ENCODE measurements at places on chromosomes 6 and 20.

DNA sequence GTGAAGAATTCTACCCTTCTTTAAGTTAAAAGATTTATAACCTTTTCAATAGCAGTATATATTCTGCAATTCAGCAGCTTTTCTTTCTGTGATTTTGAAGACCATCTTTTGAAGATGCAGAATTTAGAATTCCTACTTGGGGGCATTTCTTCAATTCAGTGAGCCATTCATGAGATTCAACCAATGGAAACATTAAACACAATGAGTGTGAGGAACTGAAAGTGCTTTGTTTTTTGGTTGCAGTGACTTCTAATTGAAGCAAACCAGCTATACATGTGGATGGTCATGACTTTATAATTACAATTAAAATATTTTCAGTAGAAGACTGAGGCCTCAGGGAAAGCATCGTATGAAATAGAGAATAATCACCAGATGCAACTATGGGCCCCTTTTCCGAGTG, 108.3 kb downstream of the CARMIL1 start:
- DNase-seq: no peak

- no peak for DNase-seq
Measured at GRCh38 chr6:149861603-149862423, 2.3 kb downstream of the LRP11 start.

DNA sequence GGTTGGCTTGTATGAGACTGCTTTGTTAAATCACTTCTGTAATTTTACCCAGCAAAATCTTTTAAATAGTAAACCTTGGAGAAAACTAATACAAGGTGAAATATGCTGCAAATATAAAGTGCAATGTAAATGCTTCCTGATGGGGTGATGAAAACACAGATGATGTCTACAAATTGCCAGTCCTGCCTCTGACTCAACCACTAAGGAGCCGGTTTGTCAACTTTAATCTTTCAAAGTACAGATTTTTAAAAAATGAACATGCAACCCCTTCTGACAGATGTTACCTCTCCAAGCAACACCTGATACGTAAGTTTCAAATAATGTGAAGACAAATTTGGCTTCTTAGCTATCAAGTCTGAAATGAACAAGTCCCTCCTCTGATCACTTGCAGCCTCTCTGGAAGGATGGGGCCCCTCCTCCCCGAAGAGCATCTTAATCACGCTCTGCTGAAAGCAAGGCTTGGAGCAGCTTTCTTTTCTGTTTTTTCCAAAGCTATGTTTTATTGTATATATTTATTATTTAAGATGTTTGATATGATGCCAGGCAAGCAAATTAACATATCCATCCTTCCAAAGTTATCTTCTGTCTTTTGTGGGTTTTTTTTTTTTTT, 196.0 kb downstream of the MYLK4 start:
- no peak for DNase-seq

GRCh38 chr6:161082215-161082614, 90.6 kb downstream of the MAP3K4 start:
- DNase-seq: no peak

GRCh38 chr20:5642155-5642981, 107.8 kb upstream of the SHLD1 start:
- DNase-seq: no peak

DNA sequence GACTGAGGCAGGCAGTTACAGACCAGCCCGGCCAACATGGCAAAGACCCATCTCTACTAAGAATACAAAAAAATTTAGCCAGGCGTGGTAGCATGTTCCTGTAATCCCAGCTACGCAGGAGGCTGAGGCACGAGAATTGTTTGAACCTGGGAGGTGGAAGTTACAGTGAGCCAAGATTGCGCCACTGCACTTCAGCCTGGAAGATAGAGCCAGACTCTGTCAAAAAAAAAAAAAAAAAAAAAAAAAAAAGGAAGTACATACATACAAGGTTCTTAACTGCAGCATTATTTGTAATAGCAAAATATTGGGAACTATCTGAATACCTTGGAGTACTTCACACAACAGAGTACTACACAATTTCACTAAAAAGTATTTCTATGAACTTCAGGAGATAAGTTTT, 183.5 kb upstream of the OLIG3 start:
- no peak for DNase-seq

- no peak for DNase-seq
Measured at GRCh38 chr6:37686111-37686510, 11.6 kb downstream of the MDGA1 start.

GRCh38 chr6:49528571-49528970, 21.9 kb upstream of the C6orf141 start:
- no peak for DNase-seq

GRCh38 chr6:166317261-166318212, 9.3 kb upstream of the PRR18 start:
- no peak for DNase-seq

- no peak for DNase-seq
Measured at GRCh38 chr6:143629104-143630080, 48.4 kb upstream of the PHACTR2 start.

DNA sequence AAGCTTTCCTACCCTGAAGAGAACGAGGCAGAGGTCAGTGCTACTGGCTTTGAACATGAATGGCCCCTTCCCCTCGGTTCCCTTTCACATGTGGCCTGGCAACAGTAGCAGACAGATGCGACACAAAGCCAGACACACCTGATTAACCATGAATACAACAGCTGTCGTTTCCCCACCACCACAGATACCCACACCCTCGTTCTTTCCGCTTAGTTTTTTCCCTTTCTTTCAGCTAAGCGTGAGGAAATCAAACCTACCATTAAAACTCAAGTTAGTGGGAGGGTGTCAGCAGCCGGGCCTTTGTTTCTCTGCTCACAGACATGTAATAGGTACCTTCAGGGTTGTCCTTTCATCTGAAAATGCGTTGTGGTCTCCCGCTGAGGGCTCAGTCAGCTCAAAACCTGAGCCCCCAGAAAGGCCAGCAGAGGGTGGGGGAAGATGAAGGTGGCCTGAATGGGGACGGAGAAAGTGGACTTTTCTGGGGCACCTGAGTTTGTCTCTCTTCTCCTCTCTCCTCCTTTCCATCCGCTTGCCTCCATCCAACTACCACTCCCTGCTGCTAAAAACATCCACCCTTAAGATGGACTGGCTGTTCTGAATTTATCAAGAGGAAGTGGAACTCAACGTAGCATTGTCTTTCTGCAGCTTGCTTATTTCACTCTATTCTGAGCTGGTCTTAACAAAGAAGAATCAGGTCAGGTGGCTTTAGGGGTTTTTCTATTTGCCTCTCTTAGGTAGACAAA, 516.6 kb upstream of the JARID2 start:
- DNase-seq: no peak

GRCh38 chr6:138026342-138026741, 80.9 kb downstream of the PERP start:
- no peak for DNase-seq

DNA sequence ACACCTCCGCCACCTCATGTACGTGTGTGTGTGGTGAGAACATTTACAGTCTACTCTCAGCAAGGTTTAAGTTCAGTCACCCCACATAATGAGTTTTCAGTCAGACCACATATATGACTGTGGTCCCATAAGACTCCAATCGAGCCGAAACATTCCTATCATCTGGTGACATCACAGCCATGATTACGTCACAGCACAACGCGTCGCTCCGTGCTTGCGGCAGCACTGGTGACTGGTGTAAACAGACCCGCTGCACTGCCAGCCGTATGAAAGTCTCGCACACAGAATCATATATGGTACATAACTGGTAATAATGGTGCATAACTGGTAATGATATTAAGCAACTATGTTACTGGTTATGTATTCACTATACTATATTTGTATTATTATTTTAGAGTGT, 150.7 kb downstream of the DLL1 start:
- no peak for DNase-seq

DNA sequence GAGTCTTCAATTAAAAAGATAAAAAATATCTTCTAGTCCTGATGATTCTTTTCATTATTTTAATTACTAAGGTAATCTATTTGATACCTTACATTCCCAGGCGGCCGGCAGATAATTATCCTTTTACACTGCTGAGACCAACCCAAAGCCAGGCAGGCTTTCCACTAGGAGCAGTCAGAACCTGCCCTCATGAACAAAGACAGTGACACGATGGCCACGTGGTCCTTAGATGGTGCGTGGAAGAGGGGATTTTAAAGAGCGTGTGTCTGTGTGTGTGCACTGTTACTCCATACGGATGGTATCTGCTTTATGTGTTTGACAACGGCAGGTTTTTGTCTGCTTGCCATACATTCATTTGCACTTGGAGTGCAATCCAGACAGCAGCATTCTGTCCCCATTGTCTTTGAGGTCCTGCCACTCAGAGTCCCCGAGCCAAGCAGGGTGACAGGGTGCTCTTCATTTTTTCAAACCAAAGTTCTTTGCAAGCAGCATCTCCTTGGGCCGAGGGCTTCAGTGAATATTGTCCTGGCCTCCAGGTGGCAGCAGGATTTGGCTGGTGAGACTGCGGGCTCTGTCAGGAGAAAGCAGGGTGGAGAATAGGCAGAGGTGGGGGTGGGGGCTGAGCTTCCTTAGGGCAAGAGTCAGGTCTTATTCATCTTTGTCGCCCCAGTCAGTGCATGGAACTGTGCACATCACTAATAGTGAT, 260.5 kb downstream of the NRN1 start:
- DNase-seq: no peak

- no peak for DNase-seq
Measured at GRCh38 chr6:22029171-22029570, 267.7 kb downstream of the PRL start.

- no peak for DNase-seq
Measured at GRCh38 chr6:6798448-6798860, 209.9 kb downstream of the LY86 start.

DNA sequence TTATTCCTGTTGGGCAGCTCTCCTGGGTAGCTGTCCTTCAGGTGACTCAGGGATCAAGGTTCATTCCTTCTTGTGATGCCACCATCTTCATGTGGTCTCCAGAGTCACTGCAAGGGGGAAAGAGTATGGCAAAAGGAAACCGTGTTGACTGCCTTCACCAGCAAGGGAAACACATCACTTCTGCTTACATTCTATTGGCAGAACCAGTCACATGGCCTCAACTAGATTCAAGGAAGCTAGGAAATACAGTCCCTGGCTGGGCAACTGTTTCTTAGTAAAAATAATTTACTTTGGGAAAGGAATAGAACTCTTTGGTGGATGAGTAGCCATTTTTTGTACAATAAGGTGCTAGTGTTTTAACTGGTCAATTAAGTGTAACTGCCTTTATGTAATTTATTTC, 5.3 kb downstream of the ANKRD6 start:
- no peak for DNase-seq

- DNase-seq: no peak
Measured at GRCh38 chr20:49635166-49635565, 67.2 kb upstream of the PTGIS start.

GRCh38 chr6:139446768-139447655, 72.6 kb upstream of the CITED2 start:
- DNase-seq: no peak

DNA sequence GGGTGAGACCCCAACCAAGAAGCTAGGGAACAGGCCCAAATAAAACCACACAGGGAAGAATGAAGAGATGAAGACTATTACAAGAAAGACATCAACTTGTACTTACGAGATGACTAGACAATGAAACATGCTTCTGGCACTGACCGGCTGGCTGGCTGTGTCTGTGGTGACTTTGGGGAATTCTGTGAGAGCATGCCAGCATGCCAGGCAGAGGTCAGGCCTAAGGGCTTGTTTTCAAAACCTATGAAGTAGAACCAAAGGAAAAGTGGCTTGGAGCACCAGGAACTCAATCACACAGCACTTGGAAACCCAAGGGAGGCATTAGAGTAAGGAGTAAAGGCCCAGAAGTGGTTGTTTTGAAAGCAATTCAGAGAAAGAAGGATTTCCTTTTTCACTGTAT, 28.4 kb upstream of the GSTA3 start:
- DNase-seq: no peak

DNA sequence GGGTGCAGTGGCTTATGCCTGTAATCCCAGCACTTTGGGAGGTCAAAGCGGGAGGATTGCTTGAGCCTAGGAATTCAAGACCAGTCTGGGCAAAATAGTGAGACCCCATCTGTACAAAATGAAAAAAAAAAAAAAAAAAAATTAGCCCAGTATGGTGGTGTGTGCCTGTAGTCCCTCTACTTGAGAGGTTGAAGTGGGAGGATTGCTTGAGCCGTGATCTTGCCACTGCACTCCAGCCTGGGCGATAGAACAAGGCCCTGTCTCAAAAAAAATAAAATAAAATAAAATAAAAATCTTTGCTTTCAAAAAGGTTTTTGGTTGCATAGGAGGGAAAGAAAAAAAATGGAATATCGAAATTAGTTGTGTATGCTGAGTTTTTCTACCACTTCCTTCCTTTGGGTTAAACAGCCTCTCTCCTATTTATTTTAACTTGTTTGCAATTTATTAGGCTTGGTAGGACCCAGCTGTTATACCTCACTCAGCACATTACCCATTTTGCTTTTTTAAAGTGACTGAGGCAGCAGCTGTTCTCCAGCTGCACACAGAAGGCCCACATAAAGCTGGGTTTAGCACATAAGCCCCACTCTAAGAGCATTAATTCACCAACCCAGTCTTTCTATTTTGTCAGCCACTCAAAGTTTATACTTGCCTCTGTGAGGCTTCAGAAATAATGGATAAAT, 152.3 kb downstream of the ZFAND3 start:
- no peak for DNase-seq

DNA sequence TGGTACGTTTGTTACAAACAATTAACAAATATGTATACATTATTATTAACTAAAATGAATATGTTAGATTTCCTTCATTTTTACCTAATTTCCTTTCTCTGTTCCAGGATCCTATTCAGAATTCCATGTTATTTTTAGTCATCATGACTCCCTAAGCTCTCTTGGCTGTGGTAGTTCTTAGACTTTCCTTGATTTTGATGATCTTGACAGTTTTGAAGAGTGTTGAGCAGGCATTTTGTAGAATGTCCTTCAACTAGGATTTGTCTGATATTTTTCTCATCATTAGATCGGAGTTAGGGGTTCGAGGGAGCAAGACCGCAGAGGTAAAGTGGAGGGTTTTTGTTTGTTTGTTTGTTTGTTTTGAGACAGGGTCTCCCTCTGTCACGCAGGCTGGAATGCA, 44.3 kb upstream of the ZNF184 start:
- DNase-seq: no peak

DNA sequence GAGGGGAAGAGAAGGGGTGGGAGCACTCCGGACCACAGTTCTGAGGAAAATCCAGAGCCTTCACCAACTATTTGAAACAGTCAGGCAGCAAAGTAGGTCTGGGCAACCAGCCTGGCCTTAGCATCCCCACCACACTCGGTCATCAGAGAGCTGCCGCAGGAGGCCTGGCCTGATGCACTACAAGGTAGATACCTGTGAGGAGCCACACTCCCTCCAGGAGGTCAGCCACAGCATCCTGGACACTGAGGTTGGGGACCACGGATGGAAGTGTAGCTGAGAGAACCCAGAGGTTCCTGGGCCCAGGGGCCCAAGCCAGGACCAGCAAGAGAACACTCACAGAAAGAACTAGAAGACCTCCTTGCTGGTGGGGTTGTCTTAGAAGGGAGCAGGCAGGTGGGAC, 194.8 kb upstream of the PROKR2 start:
- DNase-seq: no peak

GRCh38 chr6:41538556-41539182, 7.5 kb upstream of the FOXP4 start:
- DNase-seq: no peak

DNA sequence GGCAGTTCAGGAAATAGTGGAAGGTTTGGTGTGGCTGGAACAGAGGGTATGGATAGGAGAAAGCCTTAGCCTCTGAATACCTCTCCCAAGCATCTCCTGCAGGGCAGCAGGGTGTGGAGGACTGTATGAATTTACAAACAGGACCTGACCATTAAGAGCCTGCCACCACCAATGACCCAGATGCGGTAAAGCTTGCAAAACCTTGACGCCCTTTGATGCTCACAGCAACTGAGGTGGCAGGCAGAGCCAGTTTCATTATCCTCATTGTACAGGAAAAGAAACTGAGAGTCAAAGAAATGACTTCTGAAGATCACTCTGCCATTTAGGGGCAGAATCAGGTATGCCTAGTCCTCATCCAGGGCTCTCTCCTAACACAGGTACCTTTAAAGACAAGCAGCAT, 2.4 kb downstream of the HM13 start:
- DNase-seq: no peak

All from RKO (cell line).